ENCODE measurements at places on chromosomes 2 and 18. TPM values are rescaled to one million over a fixed set of nuclear protein-coding genes. Genes with fewer than 3 reads are reported as not detected.
A peak's percentile ranks its signal among the peaks of the same experiment; 100 is the strongest.

GAL3ST2 gene
- 0.25 TPM for total RNA-seq

ITPRIPL1 gene
- 3.4 TPM for total RNA-seq

ERFE gene
- 3.4 TPM for total RNA-seq

DNA sequence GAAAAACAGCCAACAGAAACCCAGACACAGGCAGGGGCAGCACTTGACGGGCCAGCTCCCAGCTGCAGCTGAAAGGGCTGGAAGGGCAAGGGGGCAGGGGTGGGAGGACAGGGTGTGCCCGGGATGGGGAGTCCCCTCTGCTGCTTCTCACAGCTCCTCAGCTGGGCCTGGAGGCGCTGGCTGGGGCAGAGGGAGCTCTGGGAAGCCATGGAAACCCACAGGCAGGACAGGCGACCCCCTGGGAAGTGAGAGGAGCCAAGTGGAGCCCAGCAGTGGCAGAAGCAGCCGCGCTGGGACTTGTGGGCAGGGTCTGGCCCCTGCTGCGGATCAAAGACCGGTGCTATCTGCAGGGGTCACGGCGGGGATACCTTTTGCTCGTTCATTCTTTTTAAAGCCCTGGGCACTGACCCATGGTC lies 20.7 kb downstream of the OTOF start:
- DNase-seq, result no peak

DNA sequence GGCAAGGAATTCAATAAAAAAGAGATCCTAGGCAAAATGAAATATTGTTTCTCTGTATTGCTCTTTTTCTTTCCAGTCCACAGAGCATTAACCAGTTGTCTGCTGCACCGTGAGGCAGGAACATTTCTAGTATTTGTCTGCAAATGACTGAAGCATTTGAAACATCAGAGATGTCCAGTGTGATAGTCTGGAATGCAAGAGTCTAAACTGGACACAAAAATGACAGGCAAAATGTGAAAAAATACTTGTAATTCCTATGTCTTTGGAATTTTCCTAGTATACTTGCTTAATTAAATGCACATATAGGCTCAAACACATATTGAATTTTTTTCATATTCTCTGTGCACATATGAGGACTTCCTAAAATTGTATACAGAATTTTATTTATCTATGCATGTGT lies 120.5 kb upstream of the SPATS2L start:
- no peak for DNase-seq

DUSP2 gene
- 1.4 TPM for total RNA-seq

OR6B2 gene
- total RNA-seq, result not detected

DNA sequence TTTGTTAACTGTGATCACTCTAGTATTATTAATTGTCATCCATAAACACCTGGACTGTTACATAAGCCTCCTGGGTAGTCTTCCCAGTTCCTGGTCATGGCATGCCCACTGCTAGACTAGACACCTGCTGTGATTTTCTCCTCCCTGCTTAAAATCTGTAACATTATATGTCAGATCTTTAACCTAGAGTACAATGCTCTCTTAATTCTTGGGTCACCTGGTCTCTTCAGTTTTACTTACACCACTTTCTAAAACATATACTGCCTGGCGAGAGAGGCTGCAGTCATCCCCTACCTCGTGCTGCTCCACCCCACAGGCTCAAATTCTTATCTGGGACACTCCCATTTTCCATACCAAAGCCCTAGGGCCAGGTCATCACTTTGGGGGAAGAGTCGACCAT lies 161.3 kb downstream of the CDH2 start:
- no peak for DNase-seq

DNA sequence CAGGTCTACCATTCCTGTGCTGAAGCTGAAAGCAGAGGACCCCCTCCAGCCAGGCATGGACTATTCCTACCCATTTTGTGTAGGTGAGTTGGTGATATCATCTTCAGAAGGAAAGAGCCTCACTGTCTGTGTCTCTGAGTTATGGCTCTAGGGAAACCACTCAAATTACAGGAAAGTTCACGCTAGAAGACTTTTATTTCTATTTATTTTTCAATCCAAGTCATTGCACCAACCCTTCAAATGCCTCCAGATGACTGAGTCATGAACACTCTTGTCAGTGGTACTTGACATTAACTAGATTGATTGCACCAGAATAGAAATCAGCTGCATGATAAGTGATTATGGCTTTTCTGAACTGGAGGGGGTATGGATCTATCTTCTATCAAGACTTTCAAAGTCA lies 338.4 kb downstream of the MBD2 start:
- no peak for DNase-seq

ANKRD30BL gene
- 0.16 TPM for total RNA-seq

DNA sequence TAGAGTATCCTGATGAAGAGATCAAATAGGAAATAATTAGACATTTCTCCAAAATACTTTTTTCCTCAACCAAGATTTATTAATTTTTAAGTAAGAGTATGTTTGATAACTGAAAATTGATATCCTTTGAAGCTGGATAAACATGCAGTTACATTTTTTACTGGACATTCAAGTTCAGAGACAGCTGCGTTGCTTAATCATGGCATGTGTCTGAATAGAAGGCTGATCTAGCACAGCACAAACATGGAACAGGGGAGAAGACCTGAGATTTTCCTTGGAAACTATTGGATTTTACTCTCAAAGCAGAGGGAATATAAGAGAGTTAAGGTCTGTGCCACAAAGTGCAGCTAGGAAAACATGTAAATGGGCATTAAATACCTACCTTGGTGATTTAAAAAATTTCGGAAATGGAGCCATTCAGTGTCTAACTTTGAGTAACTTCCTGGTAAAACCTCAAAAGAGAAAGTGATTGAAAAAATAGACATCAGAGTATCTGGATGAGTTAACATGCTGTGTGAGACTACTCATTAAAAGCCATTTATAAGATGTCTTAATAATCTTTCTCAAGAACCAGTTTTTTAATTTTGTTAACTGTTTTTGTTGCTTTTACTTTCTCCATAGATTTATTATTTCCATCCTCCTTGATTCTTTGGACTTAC lies 31.8 kb downstream of the CRIM1 start:
- no peak for DNase-seq

LIMS3 gene
- 6.1 TPM for total RNA-seq

- no peak for DNase-seq
Observed at GRCh38 chr2:199784512-199784911, 66.5 kb downstream of the FTCDNL1 start.

DNA sequence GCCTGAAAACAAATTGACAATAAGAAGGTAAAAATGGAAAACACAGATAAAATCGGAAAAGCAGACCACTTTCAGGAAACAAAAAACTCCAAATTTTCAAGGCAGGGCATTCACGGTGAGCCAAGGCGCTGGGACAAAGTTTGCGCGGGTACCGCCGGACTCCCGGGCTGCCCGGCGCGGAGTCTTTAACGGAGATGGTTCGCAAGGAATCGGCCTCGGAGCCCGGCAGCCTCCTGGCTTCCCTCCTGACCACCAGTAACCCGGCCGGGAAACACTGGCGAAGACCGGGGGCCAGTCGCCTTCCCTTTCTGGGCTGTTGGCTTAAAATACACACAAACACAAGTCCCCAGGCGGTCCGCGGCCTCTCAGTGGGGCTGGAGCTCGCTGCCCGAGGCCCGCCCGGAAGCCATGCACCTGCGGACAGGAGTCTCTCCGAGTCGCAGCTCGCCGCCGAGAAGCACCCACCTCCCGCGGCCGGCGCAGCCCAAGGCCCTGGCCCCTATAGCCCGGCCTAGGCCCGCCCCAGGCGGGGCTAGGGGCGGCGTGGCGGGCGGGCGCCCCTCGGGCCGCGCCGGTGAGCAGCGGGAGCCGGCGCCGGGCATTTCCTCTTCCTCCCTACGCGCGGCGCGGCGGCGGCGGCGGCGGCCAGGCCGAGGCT lies 622 bp upstream of the KCMF1 start:
- DNase-seq, result peak; percentile 39

- no peak for DNase-seq
Observed at GRCh38 chr2:227324642-227324994, 433 bp upstream of the MFF start.

KIF1A gene
- under 0.01 TPM for total RNA-seq

RGPD4 gene
- total RNA-seq, result 0.16 TPM

- no peak for DNase-seq
Observed at GRCh38 chr2:217559084-217559483, 443.7 kb downstream of the TNS1 start.

RIT2 gene
- not detected for total RNA-seq

- peak; percentile 64 for DNase-seq
Observed at GRCh38 chr18:26479681-26480079, 68.7 kb downstream of the KCTD1 start.

- no peak for DNase-seq
Observed at GRCh38 chr18:64082513-64082912, 66.4 kb downstream of the LINC00305 start.

BOK gene
- total RNA-seq, result 15.3 TPM

All from fibroblast of the aortic adventitia (primary cell).